ENCODE measurements at places on chromosomes 16 and 17.

DNA sequence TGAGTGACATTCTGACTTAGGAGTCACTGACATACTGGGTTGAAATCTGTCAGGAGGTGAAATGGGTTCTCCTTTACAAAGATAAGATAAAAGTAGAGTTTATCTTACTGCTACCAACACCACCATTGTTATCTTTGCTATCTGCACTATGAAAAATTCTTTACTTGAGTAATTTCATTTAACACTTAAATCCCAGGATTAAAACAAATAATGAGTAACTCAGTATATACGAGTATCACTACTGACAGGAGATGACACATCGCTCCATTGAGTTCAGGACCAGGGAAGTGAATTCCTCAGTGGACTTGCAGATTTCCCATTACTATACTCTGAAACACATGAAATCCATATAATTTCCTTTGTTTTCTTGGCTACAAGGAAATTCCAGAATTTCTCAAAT lies 242.1 kb upstream of the NLRP1 start:
- DNase-seq, result no peak

GRCh38 chr17:79952901-79953300 lies 82.8 kb downstream of the TBC1D16 start:
- no peak for DNase-seq

DNA sequence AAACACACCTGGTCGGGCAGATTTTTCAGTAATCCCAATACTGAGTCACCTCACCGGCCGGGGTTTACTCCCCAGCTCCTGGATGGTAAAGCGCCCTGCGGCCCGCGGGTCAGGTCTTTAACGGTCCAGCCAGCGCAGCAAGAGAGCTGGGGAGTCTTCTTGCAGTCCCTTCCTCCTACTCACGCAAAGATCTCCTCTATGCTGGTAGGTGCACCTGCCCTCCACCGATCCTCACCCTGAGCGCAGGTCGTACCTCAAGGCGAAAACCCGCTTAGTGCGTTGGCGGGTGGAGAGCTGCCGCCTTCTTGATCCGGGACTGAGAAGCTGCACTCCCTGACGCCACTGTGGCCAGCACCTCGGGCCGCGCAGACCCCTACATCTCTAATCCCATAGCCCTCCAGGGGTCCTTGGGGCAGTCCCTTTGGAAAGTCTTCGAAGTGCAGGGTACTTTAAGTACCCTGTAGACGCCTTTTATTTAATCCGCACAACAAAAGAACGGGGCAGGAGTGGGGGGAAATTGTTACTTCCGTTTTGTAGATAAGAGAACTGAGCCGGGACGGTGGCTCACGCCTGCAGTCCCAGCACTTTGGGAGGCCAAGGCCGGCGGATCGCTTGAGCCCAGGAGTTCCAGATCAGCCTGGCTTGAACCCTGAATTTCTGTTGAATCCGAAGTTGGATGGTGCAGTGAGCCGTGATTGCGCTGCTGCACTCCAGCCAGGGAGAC lies 10.4 kb upstream of the HOXB13 start:
- no peak for DNase-seq

DNA sequence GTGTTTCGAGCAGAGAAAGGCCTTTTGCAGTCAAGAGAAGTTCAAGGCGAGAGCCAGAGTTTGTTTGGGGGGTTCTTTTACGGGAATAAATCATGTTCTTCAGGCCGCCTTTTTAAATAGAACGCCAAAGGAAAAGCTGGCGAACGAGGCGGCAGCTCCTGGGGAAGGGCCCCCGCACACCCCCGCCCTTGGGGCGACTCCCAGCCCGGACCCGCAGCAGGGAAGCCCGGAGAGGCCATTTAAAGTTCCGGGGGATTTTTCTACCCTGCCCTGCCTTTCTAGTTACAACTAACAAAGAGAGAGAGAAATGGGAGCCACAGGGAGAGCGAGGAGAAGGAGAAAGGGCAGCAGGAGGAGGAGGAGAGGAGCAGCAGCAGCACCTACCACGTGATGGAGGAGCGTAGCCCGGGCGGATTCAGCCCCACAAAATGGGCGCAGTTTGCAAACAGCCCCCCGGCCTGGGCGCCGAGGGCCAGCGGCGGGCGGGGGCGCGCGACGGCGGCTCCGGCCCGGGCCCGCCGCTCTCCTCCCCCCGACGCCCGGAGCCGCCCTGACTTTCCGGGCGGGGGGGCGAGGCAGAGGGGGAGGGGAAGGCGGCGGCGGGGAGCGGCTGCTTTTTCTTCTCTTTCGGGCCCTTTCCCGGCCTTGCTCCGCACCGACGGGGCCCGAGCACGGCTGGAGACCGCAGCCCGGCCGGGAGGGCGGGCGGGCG lies 634 bp downstream of the KANSL1 start:
- no peak for DNase-seq

DNA sequence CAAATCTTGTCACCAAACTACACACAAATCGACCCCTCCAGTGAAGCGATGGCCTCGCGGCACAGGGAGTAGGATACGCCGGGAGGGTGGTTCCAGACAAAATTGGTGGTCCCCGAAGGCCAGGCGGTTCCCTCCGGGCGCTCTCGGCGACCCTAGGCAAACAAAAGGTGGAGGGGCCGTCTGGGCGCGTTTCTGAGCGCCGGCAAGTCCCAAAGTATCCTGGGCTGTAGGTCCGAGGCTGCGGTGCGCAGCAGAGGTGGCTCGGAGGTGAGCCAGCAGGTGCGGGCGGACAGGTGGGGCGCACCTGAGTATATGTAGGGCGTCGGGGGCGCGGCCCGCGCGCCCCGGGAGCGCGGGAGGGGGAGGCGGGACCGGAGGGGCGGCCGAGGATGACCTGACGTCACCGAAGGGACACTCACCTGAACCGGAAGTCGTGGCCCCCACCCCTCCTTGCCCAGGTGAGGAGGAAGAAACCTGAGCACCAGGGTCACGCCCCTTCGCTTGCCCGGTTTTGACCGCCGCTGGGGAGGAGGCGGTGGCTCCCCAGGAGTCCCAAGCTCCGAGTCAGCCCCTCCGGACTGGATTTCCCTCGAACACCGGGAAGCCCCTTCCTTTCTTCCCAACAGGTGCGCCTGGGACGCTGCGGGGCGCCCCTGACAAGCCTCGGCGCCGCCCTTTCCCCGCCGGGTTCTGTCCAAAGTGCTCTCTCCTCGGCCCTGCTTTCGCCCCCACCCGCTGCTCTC lies at the start of gene CLDN7:
TSS of gene CLDN7 (minus strand) at position 287 of the 743 bp plus-strand sequence. CDS start 435 bp downstream, outside the sequence.
- DNase-seq, result no peak

- DNase-seq, result no peak
These were observed 11.9 kb downstream of the MCRIP1 start for GRCh38 chr17:81821147-81821546.

DNA sequence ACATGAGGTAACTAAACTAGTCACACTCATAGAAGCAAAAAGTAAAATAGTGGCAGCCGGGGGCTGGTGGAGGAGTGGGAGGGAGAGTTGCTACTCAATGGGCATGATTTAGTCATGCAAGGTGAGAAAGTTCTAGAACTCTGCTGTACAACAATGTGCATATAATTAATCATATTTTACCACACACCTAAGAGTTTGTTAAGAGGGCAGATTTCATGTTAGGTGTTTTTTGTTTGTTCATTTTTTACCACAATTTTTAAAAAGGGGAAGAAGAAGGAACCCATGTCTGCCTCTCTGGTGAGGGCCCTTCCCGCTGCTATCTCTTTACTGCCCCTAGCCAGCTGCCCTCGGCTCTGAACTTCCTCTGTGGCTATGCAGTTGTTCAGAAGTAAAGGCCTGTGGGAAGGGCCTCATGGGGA lies 11.2 kb downstream of the CD300LB start:
- no peak for DNase-seq
